ENCODE measurements at places on chromosomes 7 and 10.

DNA sequence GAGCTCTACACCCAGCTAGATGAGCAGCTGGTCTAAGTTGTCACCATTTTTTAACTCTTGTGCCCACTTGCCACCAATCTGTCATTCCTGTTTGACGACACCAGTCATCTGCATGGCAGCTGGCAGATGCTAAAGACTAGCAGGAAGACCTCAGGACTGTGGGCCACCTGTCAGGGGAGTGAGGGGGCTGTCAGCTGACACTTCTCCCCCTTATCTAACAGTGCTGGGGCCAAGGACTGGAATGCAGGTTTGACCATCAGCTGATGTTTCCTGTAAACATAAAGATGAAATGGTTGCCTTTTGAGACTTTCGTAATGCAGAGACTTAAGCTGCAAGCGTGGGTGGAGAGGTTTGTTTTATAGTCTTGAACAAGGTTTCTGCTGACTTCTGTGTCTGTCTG lies 93.5 kb downstream of the WNT2 start:
- DNase-seq, result no peak

- no peak for DNase-seq
Measured at GRCh38 chr10:97314671-97315070, 4.4 kb upstream of the FRAT1 start.

DNA sequence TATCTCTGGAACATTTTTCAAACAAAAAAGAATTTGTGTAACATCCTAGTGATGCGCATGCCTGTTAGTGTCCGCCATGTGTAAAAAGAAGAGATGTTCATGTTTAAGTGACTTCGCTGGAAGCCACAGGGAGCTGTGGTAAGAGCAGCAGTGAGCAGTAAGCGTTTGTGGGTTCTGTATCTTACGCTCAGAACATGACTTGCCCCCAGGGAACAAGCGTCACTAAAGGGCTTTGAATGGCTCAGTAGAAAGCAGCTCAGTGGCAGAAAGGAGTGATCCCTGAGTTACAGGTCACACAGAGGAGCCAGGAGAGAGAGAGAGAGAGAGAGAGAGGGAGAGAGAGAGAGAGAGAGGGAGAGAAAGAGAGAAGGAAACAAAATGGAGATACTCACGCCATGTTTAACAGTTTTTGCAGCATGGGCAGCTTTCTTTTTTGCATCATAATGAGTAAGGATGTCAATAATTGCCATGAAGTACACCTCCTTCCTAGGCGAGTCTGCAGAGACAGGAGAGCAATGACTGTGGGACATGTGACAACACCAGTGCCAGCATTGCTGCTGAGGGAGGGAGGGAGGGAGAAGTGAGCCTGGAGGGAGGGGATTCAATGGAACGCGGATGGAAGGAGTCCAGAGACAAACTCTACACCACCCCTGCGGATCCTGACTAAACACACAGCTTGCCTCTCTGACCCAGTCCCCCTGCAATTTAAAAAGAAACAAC lies 174.6 kb downstream of the PIP4K2A start:
- DNase-seq, result no peak

GRCh38 chr10:8297959-8298358 lies 243.5 kb downstream of the GATA3 start:
- DNase-seq, result no peak

Data from RWPE1 (cell line).